ENCODE measurements at places on chromosomes 1 and 21.

DNA sequence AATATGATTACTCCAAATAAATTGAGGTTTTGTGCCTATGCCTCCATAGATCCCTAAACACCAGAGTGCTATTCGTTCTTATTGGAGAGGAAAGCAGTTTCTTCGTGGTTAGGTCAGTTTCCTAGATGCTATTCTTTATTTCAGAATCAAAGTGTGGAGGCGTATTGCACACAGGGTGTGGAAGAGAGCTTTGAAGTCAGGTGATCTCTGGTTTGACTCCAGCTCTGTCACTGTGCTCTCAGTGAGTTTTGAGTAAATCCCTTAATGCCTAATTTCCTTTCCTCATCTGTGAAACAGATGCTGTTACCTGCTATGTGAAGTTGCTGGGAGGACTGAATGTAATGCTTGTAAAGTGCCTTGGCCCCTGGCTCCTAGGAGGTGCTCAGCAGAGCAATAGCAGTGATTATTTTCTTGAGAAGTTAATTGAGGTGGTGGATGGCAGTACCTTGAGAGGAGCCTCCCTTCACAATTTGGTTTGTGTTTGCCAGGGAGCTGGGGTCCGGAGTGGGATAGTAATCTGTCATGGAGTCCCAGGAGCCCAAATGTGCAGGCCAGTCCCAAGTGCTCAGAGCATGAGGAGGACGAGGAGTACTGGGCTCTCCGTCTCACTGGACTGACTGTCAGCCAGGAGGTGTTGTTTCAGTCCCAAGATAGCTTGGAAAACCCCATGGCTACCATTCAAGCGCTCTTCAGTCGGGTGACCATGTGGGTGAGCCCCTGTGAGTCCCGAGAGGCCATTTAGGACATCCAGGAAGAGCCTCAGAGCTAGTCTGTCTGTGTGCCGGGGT, 14.9 kb downstream of the NTPCR start:
- no peak for DNase-seq

GRCh38 chr1:44642925-44643324, 31.4 kb downstream of the TMEM53 start:
- no peak for DNase-seq

DNA sequence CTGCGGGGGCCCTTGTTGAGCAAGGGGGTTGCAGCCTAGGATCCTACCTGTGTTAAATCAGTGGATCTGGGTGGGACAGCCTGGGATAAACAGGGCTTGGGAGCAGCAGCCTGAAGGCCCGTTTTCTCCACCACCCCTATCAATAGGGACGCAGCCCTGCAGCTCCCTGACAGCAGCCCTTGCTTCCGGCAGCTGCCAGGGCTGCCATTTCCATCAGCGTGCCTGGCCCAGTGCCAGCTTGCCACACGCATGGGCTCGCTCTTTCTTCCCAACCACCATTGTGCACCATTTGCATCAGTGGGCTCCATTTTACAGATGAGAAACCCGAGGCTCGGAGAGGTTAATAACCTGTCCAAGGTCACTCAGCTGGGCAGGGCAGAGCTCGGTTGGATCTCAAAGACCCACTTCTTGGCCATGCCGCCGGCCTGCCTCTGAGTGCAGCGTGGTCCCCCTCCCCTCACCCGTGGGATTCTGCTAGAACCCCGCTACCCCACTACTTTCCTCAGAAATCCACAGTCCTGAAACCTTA, 3.8 kb downstream of the WNT4 start:
- no peak for DNase-seq

DNA sequence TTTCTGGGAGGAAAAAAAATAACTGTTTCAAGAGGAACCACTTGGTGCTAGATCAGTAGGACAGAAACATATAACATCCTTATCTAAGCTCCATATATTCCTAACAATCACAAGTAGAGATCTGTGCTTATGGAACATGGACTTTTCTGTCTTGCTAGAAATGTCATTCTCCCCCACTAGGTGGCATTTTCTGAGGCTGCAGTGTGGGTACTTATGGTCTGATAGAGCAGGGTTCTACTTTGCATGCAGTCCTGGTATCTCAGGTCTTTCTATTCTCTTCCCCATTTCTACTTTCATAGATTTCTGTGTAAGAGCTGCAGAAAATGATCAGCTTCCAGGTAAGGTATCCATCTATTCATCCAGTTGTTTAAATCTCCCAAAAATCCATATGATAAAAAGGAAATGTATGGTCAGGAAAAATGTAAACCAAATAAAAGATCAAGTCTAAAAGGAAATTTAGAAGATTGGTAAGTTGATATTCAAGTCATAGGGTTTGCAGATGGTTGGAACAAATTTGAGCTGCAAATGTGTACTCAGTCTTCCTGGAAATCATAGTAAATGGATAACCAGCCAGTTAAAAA, 1.5 kb downstream of the ZNF684 start:
- DNase-seq = peak; percentile 60

GRCh38 chr1:33903210-33903589, 39.3 kb downstream of the HMGB4 start:
- DNase-seq = peak; percentile 48

- peak; percentile 41 for DNase-seq
Measured at GRCh38 chr1:11563560-11564069, 84.7 kb downstream of the DISP3 start.

- DNase-seq = no peak
Measured at GRCh38 chr1:88779880-88780279, 95.8 kb downstream of the PKN2 start.

- DNase-seq = peak; percentile 8
Measured at GRCh38 chr21:39097335-39097861, 85.9 kb downstream of the PSMG1 start.

DNA sequence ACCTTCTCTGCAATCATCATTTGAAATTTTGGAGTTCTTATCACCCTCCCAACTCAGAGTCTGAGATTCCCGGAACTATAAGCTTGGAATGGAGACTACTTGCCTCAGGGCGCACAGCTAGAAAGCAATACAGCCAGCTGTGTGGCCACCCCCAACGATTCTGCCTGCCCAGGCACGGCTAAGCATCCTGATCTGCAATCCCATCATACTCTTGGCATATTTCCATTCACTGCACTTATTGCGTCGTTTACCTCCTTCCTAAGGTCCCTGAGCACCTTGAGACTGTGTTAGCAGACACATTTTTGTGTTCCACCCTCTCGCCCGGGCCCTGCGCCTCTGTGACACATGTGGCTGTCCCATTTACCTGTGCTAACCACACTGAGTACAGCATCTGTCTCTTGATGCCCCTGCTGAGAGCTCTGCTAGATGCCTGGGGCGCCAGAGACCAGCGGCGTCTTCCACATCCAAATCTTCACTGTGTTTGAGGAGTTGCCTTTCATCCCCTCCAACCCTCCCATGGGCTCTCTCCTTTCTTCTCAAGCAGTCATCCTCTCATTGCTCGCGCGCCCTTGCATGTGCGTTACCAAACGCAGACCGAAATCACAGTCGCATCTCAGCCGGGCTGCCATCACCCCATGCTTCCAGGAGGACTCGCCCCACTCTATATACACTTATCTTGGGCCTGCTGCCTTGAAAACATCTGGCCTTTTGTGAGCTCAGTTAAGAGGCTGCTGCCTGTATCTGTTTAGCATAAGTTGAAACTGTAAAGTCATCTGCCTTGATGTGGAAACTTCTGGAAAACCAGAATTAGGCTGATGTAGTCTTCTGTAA, 3.5 kb upstream of the CLDN19 start:
- no peak for DNase-seq

GRCh38 chr1:243917177-243917862, 67.3 kb upstream of the AKT3 start:
- DNase-seq = peak; percentile 88

DNA sequence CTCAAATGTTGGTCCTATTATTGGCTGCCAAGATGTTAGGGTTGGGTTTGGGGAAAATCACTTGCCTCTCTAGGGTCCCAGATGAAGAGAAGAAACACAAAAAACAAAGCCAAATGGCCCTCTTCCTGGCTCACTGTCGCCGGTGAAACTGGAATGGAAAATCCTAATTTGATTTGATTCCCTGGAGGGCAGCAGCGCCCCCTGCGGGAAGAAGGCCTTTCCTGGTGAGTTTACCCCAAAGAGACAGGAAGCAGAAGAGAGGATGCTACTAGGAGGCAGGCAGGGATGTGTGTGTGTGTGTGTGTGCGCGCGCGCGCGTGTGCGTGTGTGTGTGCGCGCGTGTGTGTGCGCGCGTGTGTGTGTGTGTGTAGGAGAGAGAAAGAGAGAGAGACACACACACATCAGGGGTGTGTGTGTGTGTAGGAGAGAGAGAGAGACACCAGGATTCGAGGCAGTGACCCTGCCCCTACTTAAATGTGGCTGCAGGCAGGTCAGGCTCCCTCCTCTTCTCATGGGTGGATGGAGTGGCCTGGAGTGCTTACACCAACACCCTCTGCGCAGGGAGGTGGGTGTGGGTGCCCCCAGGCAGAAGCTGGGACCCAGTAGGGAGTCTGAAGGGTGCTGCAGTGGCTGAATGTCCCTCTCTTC, 3.1 kb upstream of the SELENON start:
- peak; percentile 77 for DNase-seq

GRCh38 chr1:181112071-181112929, 23.8 kb downstream of the IER5 start:
- peak; percentile 94 for DNase-seq

GRCh38 chr1:165207853-165208515, 148.5 kb downstream of the LMX1A start:
- DNase-seq = no peak

- DNase-seq = no peak
Measured at GRCh38 chr1:115496904-115497527, 144.8 kb upstream of the VANGL1 start.

DNA sequence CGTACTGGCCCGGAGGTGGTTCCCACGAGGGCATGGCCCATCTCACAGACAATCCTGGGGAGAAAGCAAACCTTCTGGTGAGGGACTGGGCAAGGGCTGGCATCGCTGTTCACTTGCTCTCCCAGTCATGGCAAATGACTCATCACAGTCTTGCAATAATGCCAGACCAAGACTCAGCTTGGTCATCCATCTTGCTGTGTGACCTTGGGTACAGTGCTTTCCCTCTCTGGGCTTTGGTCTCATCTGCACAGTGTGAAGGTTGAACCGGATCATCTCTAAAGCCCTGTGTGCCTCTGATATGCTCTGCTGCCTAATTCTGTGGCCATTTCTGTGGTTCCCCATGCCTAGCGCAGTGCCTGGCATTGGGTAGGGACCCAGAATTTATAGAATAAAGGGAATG, 143.6 kb upstream of the CD34 start:
- no peak for DNase-seq

DNA sequence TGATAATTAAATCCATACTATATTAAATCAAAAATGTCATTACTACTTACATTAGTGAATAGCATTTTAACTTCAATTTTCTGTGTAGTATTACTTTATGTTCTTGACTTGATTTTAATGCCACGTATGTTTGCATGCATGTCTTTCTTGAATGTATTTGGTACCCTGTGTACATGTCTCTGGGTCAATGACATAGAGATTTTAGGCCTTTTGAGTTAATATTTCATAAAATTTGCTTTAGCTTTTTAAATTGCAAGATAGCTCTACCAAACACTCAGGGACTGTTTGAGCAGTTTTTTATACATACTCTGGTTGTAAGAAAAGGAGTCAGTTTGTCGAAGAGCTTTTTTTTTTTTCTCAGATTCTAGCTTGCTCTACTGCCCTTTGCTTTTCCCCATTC, 1.5 kb downstream of the MLLT11 start:
- DNase-seq = no peak

GRCh38 chr1:156226116-156226538, 13.3 kb downstream of the PMF1 start:
- DNase-seq = no peak

- no peak for DNase-seq
Measured at GRCh38 chr1:230639714-230640209, 2.5 kb upstream of the COG2 start.

DNA sequence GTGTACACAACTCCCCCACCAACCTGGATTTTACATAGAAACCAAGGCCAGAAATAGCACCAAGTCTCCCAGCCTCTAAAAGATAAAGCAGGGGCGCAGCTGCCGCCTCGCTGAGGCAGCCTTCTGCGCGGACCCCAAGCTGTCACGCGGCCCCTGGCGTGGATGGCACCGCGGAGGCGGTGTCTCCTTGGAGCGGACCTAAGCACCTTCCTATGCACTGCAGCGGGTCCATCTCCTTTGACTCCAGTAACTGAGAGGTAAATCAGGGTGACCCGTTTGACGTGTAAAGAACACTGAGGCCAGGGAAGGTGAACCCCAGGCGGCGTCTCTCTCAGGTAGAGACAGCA, 17.0 kb downstream of the ZNF697 start:
- no peak for DNase-seq

- no peak for DNase-seq
Measured at GRCh38 chr1:162265983-162266382, 110.7 kb downstream of the SPATA46 start.

GRCh38 chr1:108692724-108693655, 880 bp downstream of the PRPF38B start:
- peak; percentile 50 for DNase-seq

DNA sequence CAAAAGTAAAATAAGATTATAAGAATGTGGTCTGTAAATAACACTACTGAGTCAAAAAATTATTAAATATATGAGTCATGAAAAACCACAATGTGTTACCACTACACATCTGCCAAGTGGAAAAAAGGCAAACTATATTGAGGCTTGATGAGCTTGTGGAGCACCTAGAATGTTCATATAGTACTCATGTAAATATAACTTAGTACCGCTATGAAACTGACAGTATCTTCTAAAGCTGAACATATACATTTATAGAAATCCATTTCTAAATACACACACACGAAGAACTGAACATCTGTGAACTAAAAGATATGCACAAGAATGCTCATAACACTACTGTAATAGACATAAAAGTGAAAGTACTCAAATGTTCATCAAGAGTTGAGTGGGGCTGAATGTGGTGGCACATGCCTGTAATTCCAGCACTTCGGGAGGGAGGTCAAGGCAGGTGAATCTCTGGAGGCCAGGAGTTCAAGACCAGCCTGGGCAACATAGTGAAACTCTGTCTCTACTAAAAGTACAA, 18.5 kb upstream of the GBP3 start:
- no peak for DNase-seq

DNA sequence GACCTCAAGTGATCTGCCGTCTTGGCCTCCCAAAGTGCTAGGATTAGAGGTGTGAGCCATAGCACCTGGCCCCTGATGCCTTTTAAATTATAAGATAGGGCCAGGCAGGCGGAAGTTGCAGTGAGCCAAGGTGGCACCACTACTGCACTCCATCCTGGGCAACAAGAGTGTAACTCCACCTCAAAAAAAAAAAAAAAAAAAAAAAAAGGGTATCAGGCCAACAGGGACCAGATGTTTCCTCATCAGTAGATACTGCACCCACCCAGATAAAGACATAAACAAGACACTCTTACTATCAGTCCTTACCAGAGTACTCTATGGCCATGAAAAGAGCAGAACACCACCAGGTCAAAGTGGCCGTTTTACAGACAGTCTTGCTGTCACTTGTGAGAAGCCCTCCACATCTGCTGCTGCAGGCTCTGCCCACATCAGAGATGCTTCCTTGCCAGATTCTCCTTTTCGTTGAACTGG, 3.3 kb downstream of the C21orf58 start:
- no peak for DNase-seq

- DNase-seq = peak; percentile 92
Measured at GRCh38 chr1:111481387-111482221, 7.8 kb downstream of the C1orf162 start.

DNA sequence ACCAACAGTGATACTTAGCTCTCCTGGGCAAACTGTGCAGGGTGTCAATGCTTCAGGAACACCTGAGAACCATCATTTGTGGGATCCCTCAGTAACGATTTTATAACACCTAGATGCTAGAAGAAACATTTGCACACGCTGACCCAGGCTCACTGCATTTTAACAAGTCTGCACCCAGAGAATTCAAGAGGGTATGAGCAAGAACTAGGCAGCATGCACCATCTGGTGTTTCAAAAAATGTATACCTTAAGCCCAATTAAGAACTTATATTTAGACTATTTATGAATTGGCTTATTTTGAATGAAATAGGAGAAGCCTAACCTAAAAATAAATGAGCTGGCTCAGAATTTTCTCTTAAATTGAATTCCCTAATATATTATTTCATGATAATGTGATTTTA, 400.5 kb downstream of the GPATCH2 start:
- no peak for DNase-seq
